ENCODE measurements at places on chromosomes 13 and 19.

DNA sequence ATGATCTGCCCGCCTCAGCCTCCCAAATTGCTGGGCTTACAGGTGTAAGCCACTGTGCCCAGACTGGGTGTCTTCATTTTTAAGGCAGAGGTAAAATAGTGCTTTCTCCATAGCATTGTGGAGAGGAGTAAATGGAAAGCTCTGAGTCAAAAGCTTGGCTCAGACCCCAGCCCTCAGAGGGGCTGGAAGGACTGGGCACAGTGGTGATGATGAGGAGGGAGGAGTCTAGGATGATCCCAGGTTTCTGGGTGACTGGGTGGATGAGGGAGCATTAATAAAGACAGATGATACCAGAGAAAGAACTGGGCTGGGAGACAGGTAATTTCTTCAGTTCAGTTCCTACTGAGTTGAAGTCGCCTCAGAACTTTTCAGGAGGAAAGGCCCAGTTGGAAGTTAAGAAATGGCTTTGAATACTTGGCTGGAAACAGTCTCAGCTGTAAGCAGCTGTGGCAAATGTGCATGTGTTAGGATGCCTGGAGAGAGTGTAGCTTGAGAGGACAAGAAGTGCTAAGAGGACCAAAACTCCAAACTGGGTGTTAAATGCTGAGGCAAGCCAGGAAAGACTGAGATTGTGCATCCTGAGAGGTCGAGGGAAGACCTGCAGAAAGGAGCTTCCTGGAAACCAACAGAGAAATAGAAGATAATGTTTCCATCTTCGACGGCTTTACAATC lies 37.1 kb upstream of the MEDAG start:
- DNase-seq = no peak

GRCh38 chr19:16473875-16474392 lies 2.2 kb upstream of the EPS15L1 start:
- DNase-seq = no peak

GRCh38 chr19:33677745-33678426 lies 56.1 kb downstream of the CHST8 start:
- no peak for DNase-seq

DNA sequence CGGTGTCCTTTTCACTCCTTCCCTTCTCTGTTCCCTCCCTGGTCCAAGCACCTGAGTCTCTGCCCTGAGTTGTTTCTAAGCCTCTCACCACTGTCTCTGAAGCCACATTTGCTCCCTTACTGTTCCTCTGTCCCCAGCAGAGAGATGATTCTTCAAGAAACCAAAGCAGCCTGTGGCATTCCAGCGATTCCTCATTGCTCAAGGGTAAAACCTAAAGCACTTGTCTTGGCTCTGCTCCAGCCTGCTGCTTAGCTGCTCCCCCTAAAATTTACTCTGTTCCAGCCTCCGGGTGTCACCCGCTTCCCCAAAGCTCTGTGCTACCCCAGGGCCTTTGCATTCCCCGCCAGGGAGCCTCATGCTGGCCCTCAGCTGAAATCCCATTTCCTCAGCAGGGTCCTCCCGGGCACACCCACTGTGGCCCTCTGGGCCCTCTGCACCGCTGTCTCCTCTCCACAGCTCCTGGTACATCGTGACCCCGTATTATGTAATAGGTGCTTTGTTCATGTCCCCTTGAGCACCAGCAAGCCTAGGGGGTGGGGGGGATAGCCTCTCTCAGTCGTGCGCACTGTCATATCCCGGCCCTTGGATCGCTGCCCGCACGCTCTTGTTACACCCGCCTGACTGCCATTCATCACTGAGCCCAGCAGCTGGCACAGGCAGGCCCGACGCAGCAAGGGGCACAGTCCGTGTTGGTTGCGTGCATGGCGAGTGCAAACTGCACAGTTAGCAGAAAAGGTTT lies 15.8 kb downstream of the TECR start:
- peak; percentile 41 for DNase-seq

- peak; percentile 67 for DNase-seq
Measured at GRCh38 chr19:28966737-28967399, 246.1 kb downstream of the UQCRFS1 start.

DNA sequence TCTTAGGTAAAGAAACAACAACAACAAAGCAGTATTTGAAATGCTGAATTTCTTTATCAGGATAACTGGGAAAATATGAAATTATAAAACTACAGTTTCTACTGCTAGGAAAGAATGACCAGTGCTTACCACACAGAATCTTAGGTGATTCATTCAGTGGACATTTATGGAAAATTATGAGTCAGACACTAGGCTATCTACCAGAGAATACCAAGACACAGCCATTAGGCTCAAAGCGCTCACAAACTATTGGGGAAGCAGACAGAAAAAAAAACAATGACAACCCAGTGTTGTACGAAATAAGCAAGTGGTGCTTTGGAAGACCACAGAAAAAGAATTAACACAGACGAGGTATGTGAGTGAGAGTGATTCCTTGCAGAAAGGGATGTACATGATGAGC lies 1019.5 kb downstream of the PCDH9 start:
- DNase-seq = peak; percentile 98

DNA sequence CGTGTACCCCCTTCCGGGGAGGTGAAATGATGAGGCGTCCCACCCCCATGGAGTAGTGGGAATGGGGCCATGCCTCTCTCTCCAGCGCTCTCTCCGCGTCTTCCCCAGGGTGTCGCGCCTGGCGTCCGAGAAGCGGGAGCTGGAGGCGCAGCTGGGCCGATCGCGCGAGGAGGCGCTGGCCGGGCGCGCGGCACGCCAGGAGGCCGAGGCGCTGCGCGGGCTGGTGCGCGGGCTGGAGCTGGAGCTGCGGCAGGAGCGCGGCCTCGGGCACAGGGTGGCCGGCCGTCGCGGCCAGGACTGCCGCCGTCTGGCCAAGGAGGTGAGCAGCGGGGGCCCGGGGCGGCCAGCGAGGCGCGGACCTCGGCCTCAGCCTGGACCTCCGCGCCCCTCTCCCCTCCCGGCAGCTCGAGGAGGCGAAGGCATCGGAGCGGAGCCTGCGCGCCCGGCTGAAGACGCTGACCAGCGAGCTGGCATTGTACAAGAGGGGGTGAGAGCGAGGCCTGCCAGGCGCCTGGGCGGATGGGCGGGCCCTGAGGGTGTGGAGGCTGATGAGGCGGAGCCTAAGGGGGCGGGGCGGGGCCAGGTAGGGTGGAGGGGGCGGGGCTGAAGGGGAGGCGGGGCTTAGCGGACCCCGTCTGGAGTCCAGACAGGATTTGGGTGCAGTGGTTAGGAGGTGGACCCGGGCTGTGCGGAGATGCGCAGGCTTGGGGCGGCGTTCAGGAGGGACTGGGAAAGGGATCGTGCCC lies 7.7 kb downstream of the PGLYRP1 start:
- DNase-seq = peak; percentile 22

GRCh38 chr19:22606954-22607652 lies 27.0 kb upstream of the ZNF492 start:
- no peak for DNase-seq

DNA sequence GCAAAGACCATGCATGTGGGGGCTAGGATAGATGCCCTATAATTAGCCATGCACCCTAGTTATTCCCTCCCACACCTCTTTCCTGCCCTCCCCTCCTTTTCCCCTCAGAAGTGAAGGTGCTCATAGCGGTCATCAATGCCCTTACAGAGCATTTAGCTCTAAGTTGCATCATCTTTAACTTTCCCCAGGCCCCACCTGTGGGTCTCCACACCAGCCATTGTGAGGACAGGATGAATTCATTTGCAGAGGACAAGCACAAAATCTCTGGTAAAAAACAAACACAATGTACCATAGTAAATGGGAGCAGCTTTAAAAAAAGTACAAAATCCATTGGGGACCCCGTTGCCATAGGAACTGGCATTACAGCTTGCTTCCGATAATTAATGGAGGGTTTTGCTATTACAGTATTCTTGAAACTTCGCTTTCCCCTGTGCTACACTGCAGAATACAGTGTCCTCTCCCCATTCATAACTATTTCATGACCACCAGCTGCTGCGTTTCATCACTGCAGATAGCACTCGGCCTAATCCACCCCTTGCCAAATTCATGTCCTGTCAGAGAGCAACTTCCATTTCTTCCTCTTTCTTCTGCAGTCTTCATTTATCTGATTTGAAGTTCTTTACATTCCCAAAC lies 110.5 kb downstream of the ZDHHC20 start:
- DNase-seq = no peak

GRCh38 chr13:107551521-107551920 lies 663.8 kb downstream of the LIG4 start:
- no peak for DNase-seq

- peak; percentile 36 for DNase-seq
Measured at GRCh38 chr13:105232439-105232838, 1303.0 kb downstream of the EFNB2 start.

DNA sequence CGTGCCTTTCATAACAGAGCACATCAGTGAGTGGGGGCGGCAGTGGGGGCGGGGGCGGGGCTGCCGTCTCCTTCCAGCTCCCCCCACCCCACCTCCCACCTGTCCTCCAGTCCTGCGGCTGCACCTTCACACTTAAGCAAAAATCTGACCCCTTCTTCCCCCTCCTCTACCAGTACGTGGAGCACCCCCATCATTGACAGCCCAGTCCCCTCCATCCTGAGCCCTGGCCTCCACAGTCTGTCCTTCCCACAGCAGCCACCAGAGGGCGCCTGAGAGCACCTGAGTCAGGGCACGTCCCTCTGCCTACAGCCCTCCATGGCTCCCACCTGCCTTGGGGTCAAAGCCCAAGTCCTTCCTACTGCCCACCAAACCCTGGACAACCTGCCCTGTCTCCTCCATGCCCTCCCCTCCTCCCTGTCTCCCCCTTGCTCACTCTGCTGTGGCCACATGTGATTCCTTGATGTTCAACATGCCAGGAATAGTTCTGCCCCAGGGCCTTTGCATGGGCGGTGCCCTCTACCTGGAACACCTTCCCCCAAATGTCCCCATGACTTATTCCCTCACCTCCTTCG lies 4.0 kb downstream of the EBI3 start:
- DNase-seq = no peak

DNA sequence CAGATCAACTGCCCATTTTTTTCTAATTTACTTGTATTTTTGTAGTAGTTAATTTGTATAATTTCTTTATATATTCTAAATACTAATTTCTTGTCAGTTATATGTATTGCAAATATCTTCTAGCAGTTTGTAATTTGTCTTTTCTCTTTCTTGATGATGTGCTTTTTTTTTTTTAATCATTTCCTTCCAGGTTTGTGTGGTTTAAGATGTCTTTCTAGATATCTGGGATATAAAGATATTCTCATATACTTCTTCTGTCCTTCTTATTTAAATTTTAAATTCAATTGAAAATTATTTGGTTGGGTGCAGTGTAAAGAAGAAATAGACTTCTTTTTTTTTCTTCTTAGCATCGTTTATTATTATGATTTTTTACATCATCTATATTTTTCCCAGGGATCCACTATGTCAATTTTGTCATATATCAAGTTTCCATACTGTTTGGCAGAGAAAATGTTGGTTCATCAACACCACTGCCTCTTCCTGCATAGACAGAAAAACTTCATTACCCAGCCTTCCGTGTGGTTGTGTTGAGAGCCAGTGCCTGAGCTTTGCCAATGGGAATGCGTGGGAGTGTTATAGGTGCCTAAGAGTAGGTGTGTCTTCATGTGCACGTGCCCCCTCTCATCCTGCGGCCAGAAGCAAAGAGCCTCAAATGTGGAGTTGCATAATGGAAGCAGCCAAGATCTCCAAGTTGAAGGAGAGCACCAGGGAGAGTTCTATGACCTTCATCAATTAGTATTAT lies 15.8 kb downstream of the CPB2 start:
- DNase-seq = no peak

DNA sequence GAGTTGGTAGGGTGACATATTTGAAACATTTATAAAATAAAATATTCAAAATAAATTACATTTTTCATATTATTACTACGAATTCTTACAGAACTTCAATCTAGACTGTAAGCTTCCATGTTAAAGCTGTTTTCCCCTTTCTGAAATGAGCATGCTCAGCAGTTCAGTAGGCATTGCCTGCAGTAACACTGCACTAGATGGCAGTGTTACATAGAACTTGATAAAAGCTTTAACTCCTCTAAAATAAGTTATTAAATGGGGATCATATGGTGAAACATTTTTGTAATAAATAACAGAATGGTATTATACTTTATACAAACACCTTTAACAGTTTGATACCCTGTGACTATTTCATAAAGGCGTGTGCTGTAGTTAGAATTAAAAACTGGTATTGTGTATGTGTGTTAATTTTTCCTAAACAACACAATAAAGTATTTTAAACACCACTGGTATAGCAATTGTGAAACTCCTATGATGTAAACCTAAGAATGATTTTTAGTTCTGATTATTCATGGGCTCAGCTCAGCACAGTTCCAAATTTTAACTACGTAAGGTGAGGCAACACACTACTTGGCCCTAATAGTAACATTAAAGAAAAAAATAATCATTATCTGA lies 11.6 kb upstream of the GPR18 start:
- DNase-seq = peak; percentile 68

DNA sequence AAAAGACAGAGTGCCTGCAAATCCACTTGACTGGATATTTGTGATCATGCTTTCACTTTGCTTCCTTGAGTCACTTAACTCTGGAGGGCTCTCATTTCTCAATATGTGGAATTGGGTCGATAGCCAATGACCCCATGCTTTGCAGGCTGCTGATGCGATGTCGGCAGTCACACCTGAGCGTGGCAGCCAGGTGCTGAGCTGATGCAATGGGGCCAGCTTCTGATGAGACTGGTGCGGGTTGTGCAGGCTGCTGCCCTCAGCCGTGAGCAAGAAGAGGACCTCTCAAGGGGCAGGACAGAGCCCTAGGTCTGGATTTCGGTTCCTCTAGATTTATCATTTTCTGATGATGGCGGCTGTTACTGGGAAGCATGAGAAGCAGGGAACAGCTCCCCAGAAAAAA lies 334.1 kb downstream of the TEX29 start:
- DNase-seq = no peak

GRCh38 chr19:38020311-38020710 lies 113.3 kb downstream of the SIPA1L3 start:
- no peak for DNase-seq

- no peak for DNase-seq
Measured at GRCh38 chr19:38209152-38209551, 14.9 kb downstream of the DPF1 start.

GRCh38 chr13:23059173-23059572 lies 121.6 kb upstream of the SGCG start:
- DNase-seq = no peak

DNA sequence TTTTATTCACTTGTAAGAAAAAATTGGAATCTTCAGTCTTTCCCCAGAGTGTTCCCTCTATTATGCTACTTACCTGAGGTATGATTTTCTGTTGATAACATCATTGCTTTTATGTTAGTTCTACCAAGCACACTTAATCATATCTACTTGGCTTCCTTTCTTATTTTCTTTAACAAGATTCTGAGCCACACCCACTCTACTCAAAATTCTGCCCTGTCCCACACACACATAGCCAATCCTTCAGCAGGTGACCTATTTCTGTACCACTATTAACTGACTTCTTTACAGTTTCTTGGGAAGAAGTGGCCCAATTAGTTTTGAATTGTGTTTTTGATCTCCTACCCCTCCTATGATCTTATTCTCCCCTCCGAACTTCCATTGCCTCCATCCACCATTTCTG lies 215.7 kb downstream of the PCDH9 start:
- no peak for DNase-seq

DNA sequence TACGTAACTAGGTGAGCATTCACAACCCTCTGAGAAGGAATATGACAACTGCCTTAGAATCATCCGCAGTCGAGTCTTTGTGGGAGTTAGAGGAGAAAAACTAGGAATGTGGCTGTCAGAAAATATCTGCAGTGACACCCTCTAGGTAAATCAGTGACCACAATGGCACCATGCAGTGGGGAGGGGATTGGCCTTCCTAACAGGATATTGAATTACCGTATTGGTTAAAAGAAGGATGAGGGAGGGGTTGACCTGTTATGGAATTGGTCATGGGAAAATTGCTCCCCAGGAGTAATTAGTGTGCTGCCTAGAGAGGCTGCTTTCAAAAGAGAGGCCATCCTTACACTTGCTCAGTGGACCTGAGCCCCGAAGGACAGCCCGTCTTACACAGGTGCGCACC lies 205.6 kb upstream of the SOX1 start:
- DNase-seq = no peak
